AG04450 (cell line): ENCODE measurements at places on chromosomes 6 and 20. TPM values are rescaled to one million over a fixed set of nuclear protein-coding genes. Genes with fewer than 3 reads are reported as not detected.

- no peak for DNase-seq
These were observed 408.4 kb upstream of the FLRT3 start for GRCh38 chr20:14745830-14746229.

DNA sequence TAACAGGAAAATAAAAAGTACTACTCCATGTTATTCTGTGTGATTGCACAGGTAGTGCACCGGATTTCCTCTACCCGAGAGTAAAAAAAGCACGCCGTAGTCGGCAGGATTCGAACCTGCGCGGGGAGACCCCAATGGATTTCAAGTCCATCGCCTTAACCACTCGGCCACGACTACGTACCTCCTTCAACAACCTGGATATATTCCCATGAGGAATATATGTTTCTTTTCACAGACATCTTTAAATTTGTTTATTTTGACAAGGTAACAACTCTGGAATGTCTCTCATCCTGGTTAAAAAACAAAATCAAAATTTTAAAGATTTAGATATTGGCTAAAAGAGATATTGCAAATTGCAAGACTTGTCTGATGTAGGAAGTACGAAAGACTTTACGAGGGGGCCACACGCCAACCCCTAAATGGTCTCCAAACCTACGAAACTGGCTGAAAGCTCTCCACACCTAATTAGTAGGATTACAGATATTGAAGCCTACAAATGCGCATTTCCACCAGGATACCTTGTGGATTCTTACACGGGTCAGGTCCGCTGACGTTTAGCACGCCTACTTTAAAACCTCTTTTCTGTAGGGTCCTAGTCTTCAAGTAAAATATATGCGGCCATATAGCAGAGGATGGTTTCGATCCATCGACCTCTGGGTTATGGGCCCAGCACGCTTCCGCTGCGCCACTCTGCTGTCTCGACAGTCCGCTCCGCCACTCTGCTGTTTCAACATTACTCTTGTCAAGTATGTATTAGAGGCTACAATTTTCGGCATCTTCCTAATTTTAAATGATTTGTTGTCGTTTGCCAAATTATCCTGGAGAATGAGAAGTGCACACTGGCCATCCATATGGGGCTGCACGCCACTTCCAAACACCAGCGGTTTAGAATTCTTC lies 52.2 kb upstream of the BTN3A2 start:
- no peak for DNase-seq

The DCBLD1 gene
- polyA plus RNA-seq: 14.9 and 19.0 TPM in 2 replicates

DNA sequence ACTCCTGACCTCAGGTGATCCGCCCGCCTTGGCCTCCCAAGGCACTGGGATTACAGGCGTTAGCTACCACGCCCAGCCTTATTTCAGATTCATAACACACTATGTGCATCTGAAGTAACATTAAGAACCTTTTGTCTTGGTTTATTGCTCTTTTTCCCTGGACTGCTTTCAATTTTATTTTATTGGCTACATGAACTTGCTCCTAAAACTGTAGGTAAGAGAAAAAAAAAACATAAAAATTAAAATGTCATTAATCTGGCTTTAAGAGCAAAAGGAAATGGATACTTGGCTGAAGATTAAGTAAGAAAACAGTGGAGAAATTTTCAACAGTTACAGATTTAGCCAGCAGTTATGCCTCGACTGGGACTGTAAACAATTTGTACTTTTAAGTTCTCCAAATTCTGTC lies 62.5 kb downstream of the GJA1 start:
- DNase-seq: no peak

The SH3BGRL2 gene
- polyA plus RNA-seq: 4.4 and 5.4 TPM in 2 replicates

The SAMD3 gene
- 2.1 and 2.4 TPM in 2 replicates for polyA plus RNA-seq

DNA sequence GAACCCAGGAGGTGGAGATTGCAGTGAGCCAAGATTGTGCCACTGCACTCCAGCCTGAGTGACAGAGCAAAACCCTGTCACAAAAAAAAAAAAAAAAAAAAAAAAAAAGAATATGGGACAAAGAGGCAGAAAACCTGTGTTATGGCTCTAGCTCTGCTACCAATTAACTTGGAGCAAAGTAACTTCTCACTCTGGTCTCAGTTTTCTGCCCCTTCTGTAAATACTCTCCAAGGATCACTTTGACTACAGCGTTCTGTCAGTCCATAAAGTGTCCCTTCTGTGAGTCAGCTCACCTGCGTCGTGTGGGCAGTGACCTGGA lies 24.6 kb downstream of the C6orf132 start:
- DNase-seq: no peak

DNA sequence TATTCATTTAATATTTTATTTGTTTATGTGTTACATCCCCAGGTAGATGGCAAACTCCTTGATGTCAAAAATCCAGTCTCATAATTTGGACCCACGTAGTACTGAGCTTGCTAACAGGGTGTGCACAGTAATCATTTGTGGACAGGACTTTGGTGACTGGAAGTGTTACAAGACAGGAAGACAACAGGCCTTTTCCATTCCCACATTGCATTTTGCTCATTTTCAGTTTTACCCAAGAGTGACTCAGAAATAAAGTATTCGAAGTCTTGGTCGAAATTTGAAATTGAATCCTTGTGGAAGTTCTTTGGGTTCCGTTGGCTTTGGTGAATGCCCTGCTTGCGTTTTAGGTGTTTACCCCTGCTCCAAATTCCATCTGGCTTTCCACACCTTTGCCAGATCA lies 63.0 kb upstream of the THBS2 start:
- no peak for DNase-seq

GRCh38 chr6:144993870-144994269 lies 708.7 kb downstream of the UTRN start:
- no peak for DNase-seq

The MYBL2 gene
- polyA plus RNA-seq: 1.7 and 2.5 TPM in 2 replicates

The NRSN1 gene
- polyA plus RNA-seq: not detected in 2 replicates

DNA sequence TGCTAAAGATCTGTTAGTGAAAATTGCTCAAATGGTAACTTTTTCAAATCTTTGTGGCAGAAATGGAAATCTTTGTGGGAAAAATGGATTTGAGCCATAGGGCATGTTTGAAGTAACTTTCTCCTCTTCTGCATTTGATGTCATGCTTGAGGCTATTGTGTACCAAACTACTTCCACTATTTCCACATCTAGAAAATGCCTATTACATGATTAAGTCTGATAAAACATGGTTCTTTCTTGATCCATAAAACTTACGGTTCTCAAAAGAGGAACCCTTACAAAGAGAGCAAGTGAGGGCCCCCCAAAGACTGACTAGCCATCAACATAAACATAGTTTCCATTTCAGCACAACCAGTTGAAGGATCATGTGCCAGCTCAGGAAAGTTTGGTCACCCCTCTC lies 150.6 kb downstream of the NFATC2 start:
- no peak for DNase-seq

DNA sequence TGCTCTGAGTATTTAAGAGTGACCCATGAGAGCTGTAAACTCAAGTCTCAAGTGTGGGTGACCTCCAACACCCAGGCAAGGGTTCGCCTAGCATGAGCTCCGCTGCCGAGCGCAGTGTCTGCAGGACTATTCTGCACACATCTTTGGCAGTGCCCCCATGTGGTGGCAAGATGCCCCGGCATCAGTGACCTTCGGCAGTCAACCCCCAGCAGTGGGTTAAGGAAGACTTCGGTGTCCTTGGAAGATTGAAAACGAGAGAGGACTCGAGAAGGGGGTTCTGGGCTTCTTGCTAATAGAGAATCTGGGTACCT lies 43.1 kb downstream of the RBM38 start:
- no peak for DNase-seq

DNA sequence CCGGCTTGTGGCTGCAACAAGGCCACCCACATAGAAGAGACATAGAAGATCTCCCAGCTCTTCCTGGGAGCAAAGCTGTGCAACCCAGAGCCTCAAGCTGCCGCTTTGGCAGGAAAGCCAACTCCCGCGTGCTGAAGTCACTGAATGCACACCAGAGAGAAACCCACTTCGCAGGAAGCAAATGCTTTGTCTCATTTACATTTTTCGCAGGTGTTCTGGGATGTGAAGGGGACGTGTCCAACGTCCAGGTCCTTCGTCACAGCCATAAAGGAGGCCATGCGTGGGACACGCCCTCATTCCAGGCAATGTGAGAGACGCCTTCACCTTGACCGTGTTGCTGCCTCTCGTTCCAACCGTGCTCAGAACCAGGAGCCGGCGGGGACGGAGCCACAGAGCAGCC lies 24.4 kb downstream of the KCNQ2 start:
- DNase-seq: no peak

DNA sequence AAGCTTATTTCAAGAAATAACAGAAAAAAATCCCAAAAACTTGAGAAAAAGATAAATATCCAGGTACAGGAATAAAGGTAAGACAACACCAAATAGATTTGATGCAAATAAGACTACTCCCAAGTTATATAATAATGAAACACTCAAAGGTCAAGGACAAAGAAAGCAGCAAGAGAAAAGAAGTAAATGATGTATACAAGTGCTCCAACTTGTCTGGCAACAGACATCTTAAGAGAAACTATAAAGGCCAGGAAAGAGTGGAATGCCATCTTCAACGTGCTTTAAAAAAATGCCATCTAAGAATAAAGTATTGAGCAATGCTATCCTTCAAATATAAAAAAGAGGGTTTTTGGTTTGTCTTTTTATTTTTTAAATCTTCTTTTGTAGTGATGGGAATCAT lies 54.2 kb downstream of the REV3L start:
- no peak for DNase-seq

The HCK gene
- not detected in 2 replicates for polyA plus RNA-seq

DNA sequence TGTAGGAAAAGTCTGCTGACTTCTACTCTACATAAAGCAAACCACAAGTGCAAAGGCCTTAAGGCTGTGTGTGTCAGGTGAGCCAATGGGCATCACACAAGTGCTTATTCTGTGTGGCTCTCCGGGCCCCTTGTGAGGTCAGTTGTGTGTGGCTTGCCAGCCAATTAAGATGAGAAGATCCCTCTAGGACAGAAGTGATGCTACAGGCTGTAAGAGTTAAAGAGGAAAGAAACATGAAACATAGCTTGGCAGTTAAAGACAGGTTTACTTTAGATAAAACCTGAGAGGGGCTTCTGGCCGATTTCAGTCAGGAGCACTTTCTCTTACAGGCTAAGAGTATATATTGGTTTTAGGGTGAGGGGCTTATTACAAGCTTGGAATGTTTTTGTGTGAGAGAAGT lies 242.4 kb downstream of the NFATC2 start:
- no peak for DNase-seq
